ENCODE measurements at places on chromosomes 6 and 20.

DNA sequence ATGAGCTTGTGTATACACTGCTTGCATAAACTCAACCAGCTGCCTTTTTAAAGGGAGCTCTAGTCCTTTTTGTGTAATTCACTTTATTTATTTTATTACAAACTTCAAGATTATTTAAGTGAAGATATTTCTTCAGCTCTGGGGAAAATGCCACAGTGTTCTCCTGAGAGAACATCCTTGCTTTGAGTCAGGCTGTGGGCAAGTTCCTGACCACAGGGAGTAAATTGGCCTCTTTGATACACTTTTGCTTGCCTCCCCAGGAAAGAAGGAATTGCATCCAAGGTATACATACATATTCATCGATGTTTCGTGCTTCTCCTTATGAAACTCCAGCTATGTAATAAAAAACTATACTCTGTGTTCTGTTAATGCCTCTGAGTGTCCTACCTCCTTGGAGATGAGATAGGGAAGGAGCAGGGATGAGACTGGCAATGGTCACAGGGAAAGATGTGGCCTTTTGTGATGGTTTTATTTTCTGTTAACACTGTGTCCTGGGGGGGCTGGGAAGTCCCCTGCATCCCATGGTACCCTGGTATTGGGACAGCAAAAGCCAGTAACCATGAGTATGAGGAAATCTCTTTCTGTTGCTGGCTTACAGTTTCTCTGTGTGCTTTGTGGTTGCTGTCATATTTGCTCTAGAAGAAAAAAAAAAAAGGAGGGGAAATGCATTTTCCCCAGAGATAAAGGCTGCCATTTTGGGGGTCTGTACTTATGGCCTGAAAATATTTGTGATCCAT lies 15.3 kb downstream of the TNFAIP3 start:
- no peak for DNase-seq

DNA sequence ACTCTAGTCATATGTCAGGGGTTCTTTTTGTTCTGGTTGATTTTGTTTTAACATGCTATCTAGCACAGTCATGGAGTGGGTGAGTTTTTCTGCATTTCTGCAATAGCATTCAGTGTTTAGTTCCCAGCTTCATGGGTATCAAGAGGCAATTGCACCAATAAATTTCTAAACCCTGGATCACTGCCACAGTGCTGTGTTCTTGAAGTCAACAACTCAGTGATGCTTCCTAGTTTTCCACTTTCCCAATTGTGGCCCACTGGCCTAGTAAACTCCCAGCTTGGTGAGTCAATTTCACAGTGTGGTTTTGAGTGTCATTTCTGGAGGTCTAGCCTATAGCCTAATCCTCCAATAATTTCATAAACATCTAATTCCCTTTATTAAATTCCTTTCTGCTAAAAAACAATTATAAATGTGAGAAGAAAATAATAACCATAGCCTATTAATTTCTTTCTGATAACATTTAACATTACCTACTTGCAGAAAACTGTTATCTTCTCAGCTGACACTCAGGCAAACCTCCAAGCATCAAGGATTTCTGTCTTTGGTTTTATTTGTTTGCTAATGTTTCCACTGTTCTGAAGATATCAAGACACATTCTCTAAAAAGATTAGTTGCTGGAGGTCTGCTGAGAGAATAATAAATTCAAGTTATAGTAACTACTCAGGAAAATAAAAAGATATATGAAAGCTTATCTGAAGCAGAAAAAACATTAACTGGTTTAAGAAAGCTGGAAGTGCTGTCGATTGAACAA lies 89.9 kb downstream of the PDE7B start:
- DNase-seq = no peak

DNA sequence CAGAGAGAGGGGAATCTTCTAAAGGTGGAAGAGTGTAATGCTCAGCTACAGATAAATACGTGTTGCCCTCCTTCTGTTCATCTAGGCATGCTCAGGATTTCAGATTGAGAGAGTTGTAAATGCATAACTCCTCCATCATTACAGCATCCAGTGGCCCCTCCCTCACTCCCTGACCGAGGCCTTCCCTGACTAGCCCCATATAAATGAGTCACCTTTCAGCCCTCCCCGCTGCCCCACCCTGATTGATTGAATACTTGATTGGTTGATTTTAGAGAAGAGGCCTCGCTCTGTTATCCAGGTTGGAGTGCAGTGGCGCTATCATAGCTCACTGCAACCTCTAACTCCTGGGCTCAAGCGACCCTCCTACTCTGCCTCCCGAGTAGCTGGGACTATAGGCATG lies 193.7 kb downstream of the EYA2 start:
- no peak for DNase-seq

GRCh38 chr20:49937027-49937929 lies 1.1 kb downstream of the RNF114 start:
- DNase-seq = peak; percentile 31

DNA sequence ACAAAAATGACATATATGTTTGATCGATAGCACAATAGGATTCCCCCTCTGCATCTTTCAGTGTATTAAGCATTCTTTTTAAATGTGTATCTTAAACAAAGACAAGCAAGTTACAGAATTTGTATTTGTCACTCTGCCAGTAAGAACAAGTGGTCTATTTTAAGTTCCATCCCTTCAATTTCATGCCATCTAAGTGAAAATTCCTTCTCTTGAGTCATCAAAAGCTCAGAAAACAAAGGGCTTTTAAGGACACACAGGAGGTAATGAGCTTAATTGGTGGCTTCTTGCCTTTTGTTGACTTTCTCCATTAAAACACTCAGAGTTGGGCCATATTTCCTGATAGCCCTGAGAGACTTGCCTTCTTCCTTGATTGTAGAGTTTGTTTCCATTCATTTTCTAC lies 547.8 kb downstream of the TENT5A start:
- no peak for DNase-seq

- DNase-seq = no peak
Observed at GRCh38 chr6:134452906-134453305, 135.0 kb upstream of the SGK1 start.

DNA sequence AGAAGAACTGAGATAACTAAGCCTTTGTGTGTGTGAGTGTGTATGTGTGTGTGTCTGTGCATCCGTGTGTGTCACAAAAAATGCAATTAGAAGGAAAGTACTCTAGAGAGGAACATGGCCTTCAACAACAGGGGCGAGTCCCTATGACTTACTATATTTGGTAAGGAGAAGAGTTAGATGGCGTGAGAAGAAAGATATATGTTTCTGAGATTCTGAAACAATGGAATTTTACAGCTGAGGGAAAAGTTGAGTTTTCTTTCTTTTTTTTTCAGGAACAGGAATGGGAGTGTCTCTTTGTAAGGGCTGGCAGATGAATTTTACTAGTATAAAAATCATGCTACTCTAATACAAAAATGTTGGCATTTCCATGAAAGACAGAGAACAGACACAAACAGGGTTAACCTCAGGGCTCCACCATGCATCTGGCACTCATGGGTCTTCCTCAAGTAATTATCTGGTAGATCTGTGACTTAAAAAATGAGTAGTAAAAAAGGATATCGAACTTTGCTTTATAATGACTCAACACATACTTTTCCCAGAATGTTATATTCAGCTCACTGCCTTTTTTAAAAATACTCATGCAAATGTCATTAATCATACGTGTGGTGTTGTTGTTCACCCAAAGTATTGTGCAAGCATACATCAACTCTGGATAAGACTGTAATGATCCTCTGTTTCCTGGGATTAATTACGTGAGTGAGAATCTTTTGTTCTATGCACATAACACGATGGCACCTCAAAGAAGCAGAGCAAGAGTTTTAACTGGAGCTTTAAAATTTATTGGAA lies 12.8 kb upstream of the SASH1 start:
- no peak for DNase-seq

GRCh38 chr20:48990467-48990866 lies 55.6 kb upstream of the CSE1L start:
- peak; percentile 8 for DNase-seq

- DNase-seq = no peak
Observed at GRCh38 chr6:129981598-129981997, 36.8 kb upstream of the L3MBTL3 start.

DNA sequence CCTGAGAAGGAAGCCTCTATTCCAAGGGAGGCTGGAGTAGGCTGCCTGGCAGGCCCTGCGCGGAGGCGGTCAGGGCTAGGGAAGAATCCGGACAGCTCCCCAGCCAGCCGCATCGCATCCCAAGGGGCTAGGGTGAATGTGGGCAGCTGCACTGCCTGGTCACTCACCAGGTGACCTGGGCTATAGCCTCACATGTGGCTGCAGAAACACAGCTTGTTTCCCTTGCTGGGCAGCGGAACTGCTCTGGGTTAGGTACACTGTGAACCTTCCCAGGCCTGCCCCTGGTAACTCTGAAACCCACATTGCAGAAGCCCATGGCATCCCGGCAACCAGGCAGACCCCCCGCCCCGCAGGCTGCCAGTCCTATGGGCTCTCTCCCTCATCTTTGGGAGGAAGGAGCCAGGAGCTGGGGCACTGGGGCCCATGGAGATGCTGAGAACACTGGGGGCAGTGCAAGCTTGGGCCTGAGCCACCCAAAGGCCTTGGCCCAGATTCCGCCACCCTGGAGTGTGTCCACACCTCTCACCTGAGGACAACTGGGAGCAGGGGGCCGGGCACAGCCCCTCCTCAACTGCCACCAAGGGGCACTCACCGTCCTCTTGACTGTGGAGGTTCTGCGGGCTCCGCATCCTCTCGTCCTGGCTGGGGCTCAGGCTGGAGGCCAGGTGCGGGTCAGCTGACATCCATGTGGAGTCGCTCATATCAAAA lies 111.0 kb downstream of the NOL4L start:
- no peak for DNase-seq

DNA sequence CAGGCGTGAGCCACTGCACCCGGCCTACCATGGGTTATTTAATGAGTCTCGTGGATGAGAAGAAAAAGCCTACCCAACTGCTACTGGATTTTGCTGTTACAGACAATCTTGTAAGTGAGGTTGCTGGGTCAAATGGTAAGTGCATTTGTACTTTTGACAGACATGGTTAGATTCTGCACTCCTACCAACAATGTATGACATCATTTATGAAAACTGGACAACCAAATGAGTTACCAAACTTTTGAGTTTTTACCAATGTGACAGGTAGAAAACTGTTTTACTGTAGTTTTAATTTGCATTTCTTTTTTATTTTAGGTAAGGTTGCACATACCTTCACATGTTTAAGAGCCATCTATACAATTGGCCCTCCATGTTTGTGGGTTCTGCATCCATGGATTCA lies 48.2 kb downstream of the PDSS2 start:
- no peak for DNase-seq

DNA sequence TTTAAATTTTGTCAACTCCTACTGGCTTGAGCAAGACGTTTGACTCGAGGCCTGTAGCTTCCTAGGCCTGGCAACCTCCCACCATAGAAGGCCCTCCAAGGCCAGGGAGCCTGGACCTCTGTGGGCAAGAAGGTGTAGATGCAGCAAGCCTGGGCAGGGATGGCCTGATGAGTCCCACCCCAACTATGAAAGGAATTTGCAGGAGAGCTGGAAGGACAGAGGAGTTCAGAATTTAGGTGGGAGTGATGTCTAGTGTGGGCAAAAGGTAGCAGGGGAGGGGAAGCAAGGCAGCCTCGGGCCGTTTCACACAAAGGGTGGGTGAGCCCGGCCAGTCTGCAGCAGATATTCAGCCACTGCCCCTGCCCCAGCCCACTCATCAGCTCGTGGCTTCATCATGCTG lies 245.2 kb downstream of the CDH26 start:
- DNase-seq = no peak

DNA sequence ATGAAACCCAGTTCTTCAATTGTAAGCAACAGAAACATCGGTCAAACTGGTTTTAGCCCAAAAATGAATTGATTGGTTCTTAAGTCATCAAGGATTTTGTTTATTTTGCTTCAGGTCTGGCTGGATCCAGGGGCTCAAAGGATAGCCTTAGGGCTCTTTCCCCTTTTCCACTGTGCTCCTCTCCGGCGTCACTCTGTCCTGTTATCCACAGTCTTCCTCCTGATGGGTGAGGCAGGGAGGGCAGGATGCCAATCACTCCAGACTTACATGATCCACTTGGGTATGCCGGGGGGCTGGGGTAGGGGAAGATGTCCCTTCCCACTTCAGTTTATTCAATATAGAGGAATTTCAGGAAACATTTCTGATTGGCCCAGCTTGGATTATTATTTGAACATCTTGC lies 40.0 kb downstream of the PLAGL2 start:
- DNase-seq = no peak

- DNase-seq = no peak
Observed at GRCh38 chr6:134115715-134116074, 63.3 kb upstream of the SLC2A12 start.

DNA sequence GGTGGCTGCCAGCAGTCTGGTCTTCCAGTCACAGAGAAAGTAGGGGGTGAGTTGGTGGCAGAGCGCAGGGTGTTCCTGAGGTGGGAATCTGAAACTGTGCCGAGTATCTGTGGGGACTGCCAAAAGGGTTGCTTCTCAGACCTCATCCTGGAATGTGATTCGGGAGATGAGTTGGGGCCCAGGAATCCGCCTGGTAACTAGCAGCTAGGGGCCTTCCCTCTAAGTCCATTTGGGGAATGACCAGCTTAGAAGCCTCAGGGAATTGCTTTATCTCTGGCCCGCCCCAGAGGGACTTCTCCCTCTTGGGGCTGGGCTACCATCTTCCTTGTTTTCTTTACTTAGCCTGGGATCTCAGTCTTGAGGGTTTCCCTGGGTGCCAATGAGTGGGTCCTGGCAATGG lies 49.6 kb downstream of the MOCS1 start:
- no peak for DNase-seq

DNA sequence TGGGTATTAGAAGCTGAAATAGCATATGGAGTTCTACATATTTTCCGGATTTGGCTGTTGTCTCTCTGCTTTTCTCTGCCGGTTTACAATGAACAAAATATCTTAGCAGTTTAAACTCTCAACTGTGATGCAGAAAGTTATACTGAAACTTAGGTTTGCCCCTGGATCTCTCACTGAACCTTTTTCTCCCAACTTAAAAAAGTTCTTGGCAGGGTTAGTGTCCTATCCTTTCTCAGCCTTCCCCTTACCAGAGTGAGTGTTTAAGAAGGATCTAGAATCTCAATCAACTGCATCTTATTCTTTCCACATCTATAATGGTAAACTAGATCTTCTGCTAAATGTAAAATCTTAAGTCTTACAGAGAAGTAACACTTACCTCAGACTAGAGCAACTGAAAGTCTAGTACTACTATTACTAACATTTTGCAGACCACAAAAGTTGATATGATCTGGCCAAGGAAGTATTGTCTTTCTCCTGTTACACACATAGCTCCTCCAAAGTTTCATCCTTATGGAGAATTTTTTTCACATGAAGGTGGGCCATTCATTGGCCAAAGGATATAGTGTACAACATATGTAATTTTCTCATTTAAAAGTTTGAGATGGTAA lies 392.3 kb upstream of the RUNX2 start:
- no peak for DNase-seq

GRCh38 chr6:44401138-44401537 lies 13.6 kb downstream of the CDC5L start:
- no peak for DNase-seq

GRCh38 chr20:23752481-23753193 lies 1.9 kb upstream of the CST1 start:
- DNase-seq = no peak

- peak; percentile 50 for DNase-seq
Observed at GRCh38 chr6:36679043-36679833, 724 bp downstream of the CDKN1A start.

Measured in inflammatory macrophage treated with lipopolysaccharide for 1 hour (primary cell).